ENCODE measurements at places on chromosomes 1 and 21.

DNA sequence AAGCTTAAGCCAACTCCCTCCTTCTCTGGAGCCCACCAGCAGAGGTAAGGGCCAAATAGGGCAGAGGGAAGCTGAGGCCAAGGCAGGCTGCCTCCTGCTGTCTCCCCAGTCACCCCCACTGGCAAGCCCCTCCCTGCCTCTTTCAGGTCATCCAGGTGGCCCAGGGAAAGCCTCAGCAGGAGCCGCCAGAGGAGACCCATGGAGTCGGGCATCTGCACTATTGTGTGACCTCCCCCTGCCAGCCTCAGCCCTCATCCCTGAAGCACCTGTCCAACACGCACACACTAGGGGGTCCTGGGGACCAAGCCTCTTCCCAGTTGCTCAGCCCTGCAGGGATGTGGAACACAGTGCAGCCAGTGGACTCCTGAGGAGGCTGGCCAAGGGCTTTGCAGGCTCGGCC, 5.3 kb upstream of the NAXE start:
- no peak for DNase-seq

- DNase-seq, result no peak
Observed at GRCh38 chr1:185267301-185267700, 49.7 kb downstream of the IVNS1ABP start.

DNA sequence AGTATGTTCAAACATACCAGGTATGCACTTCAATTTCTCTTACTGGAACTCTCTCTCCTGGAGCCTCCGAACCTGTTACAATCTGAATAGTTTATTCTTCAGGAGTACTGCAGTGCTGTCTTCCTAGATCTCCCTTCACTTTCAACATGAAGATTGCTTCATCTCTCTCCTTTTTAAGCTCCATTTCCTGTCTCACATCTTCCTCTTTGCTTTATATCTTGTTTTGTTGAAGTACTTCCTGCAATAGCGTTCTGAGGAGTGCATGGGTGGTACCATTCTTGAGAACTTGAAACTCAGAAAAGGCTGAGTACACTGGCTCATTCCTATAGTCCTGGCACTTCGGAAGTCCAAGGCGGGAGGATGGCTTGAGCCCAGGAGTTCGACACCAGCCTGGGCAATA, 15.7 kb upstream of the C1orf146 start:
- DNase-seq, result no peak

DNA sequence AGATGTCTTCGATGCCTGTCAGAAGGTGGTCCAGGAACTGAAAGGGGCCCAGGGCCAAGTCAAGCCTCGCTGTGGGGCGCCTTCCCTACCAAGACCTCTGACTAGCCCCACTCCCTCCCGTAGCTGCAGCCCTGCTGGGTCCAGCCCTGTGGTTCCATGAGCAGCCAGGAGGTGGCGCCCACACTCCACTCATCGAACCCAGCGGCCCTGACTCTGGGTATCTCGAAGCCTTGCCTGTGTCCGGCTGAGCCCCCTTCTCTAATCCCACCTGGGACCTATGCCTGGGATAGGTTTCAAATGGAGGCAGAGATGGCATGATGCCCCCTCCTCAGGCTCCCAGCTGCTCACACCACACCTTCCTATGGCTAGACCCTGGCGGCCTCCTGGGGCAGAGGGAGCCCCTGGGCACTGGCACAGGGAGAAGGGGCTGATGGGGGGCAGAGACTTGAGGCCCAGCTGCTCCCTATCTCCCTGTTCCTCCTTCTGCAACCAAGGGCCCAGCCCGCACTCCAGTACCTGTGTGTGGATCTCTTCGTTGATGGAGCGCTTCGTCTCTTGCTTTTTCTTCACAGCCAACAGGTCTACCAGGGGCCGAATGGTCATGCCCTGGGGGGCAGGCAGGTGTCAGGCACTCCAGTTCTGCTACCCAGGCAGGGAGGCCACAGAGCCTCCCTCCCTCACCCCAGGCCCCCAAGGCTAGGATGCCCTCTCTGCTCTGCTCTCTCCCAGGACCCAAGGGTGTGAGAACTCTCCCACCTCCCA, 52.0 kb downstream of the SLC9A1 start:
- no peak for DNase-seq
